ENCODE measurements at places on chromosomes 7 and 10.

- DNase-seq: peak; percentile 28
- no peaks in the 10 kb centered on the region for H3K4me1 ChIP-seq
- H3K27ac ChIP-seq: no peak overlapping the region
- H3K36me3 ChIP-seq: no peaks in the 10 kb centered on the region
- H3K4me3 ChIP-seq: no peak overlapping the region
Observed at GRCh38 chr10:96025566-96025965, 17.8 kb upstream of the CCNJ start.

GRCh38 chr10:36533316-36533715 is 592.1 kb upstream of the ANKRD30A start:
- H3K36me3 ChIP-seq: no peaks in the 10 kb centered on the region
- no peak overlapping the region for H3K4me3 ChIP-seq
- H3K4me1 ChIP-seq: peaks cover 9% of the 10 kb centered on the region
- no peaks in the 10 kb centered on the region for H3K27me3 ChIP-seq

GRCh38 chr10:6418167-6418566 is 161.9 kb downstream of the PRKCQ start:
- DNase-seq: no peak
- H3K4me1 ChIP-seq: peaks cover 7% of the 10 kb centered on the region
- no peaks in the 10 kb centered on the region for H3K36me3 ChIP-seq
- H3K4me3 ChIP-seq: no peak overlapping the region
- H3K27me3 ChIP-seq: no peaks in the 10 kb centered on the region
- H3K27ac ChIP-seq: no peak overlapping the region

GRCh38 chr7:31791881-31792280 is 104.9 kb downstream of the PPP1R17 start:
- H3K4me3 ChIP-seq: no peak overlapping the region
- no peak for DNase-seq
- no peaks in the 10 kb centered on the region for H3K4me1 ChIP-seq
- H3K27ac ChIP-seq: no peak overlapping the region

- no peaks in the 10 kb centered on the region for H3K36me3 ChIP-seq
- H3K27me3 ChIP-seq: no peaks in the 10 kb centered on the region
- H3K4me3 ChIP-seq: no peak overlapping the region
- DNase-seq: no peak
- H3K4me1 ChIP-seq: no peaks in the 10 kb centered on the region
- H3K27ac ChIP-seq: no peak overlapping the region
Observed at GRCh38 chr10:112926906-112927688, 22.9 kb upstream of the TCF7L2 start.

GRCh38 chr10:27457261-27457945 is 46.7 kb upstream of the RAB18 start:
- H3K4me3 ChIP-seq: no peak overlapping the region
- peaks cover 3% of the 10 kb centered on the region for H3K4me1 ChIP-seq
- peaks cover 2% of the 10 kb centered on the region for H3K27me3 ChIP-seq
- no peak overlapping the region for H3K27ac ChIP-seq
- H3K36me3 ChIP-seq: no peaks in the 10 kb centered on the region

GRCh38 chr10:69766161-69766910 is 35.4 kb upstream of the COL13A1 start:
- H3K36me3 ChIP-seq: no peaks in the 10 kb centered on the region
- no peak overlapping the region for H3K27ac ChIP-seq
- H3K4me1 ChIP-seq: peaks cover 2% of the 10 kb centered on the region
- peaks cover 7% of the 10 kb centered on the region for H3K27me3 ChIP-seq
- H3K4me3 ChIP-seq: no peak overlapping the region

- DNase-seq: no peak
- no peaks in the 10 kb centered on the region for H3K4me1 ChIP-seq
- no peak overlapping the region for H3K4me3 ChIP-seq
- no peaks in the 10 kb centered on the region for H3K36me3 ChIP-seq
Observed at GRCh38 chr10:118118716-118119115, 72.0 kb upstream of the RAB11FIP2 start.

- H3K27ac ChIP-seq: no peak overlapping the region
- no peaks in the 10 kb centered on the region for H3K36me3 ChIP-seq
- no peaks in the 10 kb centered on the region for H3K27me3 ChIP-seq
- H3K4me1 ChIP-seq: no peaks in the 10 kb centered on the region
- DNase-seq: no peak
- H3K4me3 ChIP-seq: no peak overlapping the region
Observed at GRCh38 chr7:126957443-126957842, 295.3 kb downstream of the GRM8 start.

GRCh38 chr7:153217032-153217431 is 457.5 kb downstream of the ACTR3B start:
- no peak overlapping the region for H3K4me3 ChIP-seq
- no peak overlapping the region for H3K27ac ChIP-seq
- H3K27me3 ChIP-seq: peaks cover 3% of the 10 kb centered on the region
- H3K36me3 ChIP-seq: no peaks in the 10 kb centered on the region

DNA sequence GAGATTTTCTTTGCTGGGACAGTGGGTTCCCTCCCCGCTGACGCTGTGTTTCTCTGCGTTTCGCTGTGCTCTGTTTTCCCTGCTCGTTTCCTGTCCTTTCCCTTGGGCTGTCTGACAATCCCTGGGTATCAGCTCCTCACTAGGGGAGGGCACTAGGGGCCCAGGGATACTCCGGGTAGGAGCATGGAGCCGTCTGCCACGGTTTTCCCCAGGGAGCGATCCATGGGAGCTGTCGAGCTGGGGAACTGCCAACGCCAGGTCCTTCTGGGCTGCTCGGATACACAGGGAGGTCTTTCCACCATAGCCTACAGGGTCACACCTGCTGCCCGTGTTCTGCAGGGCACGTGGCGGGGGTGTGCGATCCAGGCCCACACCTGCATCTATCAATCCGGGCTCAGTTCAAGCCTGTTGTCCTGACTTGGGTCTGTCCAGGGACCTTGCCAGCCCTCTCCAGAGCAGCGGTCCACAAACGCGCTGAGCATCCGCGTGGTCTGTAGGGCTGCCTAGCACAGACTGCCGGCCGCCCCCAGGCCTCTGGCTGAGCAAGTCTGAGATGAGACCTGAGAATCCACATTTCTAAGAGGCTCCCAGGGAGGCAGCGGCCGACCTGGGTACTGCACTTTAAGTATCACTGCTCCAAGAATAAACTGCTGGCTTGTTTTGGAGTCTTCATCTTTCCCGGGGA is 263.1 kb downstream of the ELFN1 start:
- H3K4me1 ChIP-seq: peaks cover 20% of the 10 kb centered on the region
- peaks cover 32% of the 10 kb centered on the region for H3K36me3 ChIP-seq
- H3K4me3 ChIP-seq: peak overlapping the region; percentile 33
- no peak for DNase-seq

GRCh38 chr7:142348100-142348499 is 90.2 kb upstream of the PRSS58 start:
- DNase-seq: no peak
- H3K27me3 ChIP-seq: no peaks in the 10 kb centered on the region
- no peaks in the 10 kb centered on the region for H3K36me3 ChIP-seq
- H3K27ac ChIP-seq: no peak overlapping the region

DNA sequence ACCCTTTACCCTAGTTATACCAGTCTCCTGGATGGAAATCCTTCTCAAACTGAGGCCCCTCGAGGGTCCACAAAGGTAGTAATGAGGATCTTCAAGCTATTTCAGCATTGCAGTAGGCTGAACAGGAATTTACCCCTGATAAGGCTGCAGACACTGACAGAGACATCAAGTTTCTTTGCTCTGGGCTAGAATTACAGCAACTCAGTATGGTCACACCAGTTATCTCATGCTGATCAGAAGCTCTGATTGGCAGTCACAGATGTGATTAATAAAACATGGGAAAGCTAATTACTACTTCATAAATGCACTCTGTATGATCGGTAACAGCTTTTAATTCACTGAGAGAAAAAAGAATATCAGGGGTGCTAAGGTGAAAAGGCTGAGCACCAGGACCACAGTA is 30.6 kb downstream of the FAM204A start:
- H3K36me3 ChIP-seq: peaks cover 8% of the 10 kb centered on the region
- DNase-seq: no peak
- H3K4me1 ChIP-seq: no peaks in the 10 kb centered on the region
- H3K27me3 ChIP-seq: no peaks in the 10 kb centered on the region

GRCh38 chr10:73810735-73811465 is 498 bp downstream of the NDST2 start:
- peak overlapping the region; percentile 70 for H3K27ac ChIP-seq
- H3K27me3 ChIP-seq: peaks cover 13% of the 10 kb centered on the region
- peak overlapping the region; percentile 93 for H3K4me3 ChIP-seq
- peak; percentile 27 for DNase-seq
- H3K36me3 ChIP-seq: peaks cover 36% of the 10 kb centered on the region

GRCh38 chr10:46098386-46098785 is 52.3 kb upstream of the MSMB start:
- H3K27ac ChIP-seq: no peak overlapping the region
- no peaks in the 10 kb centered on the region for H3K36me3 ChIP-seq
- H3K27me3 ChIP-seq: peaks cover 11% of the 10 kb centered on the region
- peak; percentile 30 for DNase-seq
- H3K4me1 ChIP-seq: peaks cover 19% of the 10 kb centered on the region
- H3K4me3 ChIP-seq: no peak overlapping the region

GRCh38 chr10:79286318-79286951 is 60.8 kb upstream of the PPIF start:
- H3K27ac ChIP-seq: no peak overlapping the region
- no peak for DNase-seq
- no peak overlapping the region for H3K4me3 ChIP-seq
- peaks cover 44% of the 10 kb centered on the region for H3K36me3 ChIP-seq
- H3K4me1 ChIP-seq: peaks cover 28% of the 10 kb centered on the region

GRCh38 chr10:70622981-70623844 is 20.7 kb upstream of the PRF1 start:
- no peak overlapping the region for H3K4me3 ChIP-seq
- H3K36me3 ChIP-seq: peaks cover 10% of the 10 kb centered on the region
- H3K27me3 ChIP-seq: peaks cover 4% of the 10 kb centered on the region
- DNase-seq: no peak
- no peak overlapping the region for H3K27ac ChIP-seq

- H3K36me3 ChIP-seq: no peaks in the 10 kb centered on the region
- no peak for DNase-seq
- peaks cover 12% of the 10 kb centered on the region for H3K4me1 ChIP-seq
- no peak overlapping the region for H3K27ac ChIP-seq
- peaks cover 3% of the 10 kb centered on the region for H3K27me3 ChIP-seq
Observed at GRCh38 chr10:3853547-3854303, 68.7 kb upstream of the KLF6 start.

DNA sequence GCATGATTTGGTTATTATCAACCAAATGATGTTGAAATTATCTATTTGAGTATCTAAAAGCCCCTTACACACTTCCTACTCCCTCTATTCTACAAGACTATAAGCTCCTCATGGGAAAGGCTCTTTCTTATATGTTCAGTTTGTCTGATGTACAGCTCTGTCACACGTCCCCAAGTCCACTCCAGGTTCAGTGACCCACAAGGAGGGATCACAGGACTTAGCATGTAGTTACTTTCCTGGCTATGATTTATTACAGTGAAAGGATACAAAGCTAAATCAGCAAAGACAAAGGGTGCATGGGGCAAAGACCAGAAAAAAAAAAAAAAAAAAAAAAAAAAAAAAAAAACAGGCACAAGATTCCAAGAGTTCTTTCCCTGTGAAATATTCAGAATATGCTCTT is 125.6 kb upstream of the TMEM106B start:
- H3K4me3 ChIP-seq: no peak overlapping the region
- DNase-seq: no peak
- no peaks in the 10 kb centered on the region for H3K27me3 ChIP-seq
- H3K4me1 ChIP-seq: peaks cover 3% of the 10 kb centered on the region

- no peak overlapping the region for H3K27ac ChIP-seq
- DNase-seq: no peak
- H3K36me3 ChIP-seq: no peaks in the 10 kb centered on the region
Observed at GRCh38 chr7:101177644-101178043, 2.4 kb downstream of the NAT16 start.

DNA sequence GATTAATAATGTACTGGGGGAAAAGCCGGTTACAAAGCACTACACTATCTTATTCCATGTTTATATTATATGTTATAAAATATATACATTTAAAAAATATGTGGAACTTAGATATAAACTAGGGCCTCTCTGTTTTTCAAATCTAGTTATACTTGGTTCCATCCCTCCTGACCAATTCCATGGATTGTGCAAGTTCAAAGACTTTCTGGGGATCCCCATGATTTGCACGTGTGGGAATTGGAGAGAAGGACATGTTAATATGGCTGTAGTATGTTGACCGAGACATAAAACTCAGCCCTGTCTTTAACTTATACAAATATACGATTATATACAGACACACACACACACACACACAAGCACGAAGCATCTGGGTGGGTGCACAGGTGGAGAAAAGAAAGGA is 18.8 kb upstream of the ECHDC3 start:
- H3K36me3 ChIP-seq: no peaks in the 10 kb centered on the region
- no peaks in the 10 kb centered on the region for H3K4me1 ChIP-seq

DNA sequence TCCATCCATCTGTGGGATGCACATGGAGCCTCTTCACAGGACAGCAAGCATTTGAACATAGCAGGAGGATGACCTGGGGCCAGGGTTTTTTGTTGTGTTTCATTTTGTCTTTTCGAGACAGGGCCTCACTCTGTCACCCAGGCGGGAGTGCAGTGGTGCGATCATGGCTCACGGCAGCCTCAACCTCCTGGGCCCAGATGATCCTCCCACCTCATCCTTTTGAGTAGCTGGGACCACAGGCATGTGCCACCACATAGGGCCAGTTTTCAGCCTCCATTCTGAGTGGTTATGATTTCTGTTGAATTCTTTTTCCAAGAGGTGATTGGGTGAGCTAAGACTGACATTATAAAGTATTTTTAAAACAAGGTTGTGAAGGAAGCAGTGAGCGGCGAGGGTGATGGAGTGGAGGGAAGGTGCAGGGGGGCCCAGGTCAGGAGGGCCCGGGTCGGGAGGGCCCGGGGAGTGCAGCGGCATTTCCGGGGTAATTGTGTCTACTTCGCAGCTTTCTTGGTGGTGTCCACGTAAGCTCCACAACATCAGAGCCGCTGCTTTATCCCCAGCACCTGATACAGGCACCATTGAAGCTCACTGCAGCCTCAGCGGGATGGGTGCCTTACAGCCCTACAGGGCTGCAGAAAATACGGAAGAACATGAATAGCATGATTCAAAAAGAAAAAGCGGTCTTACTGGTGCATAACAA is 12.0 kb upstream of the LARP4B start:
- H3K4me1 ChIP-seq: peaks cover 16% of the 10 kb centered on the region
- H3K27me3 ChIP-seq: peaks cover 1% of the 10 kb centered on the region
- no peaks in the 10 kb centered on the region for H3K36me3 ChIP-seq

GRCh38 chr7:7789551-7789988 is 71.2 kb upstream of the RPA3 start:
- H3K4me3 ChIP-seq: no peak overlapping the region
- no peaks in the 10 kb centered on the region for H3K36me3 ChIP-seq
- DNase-seq: no peak
